ENCODE measurements at places on chromosomes 13 and 19.

- no peak for DNase-seq
- H3K4me3 ChIP-seq, result no peak overlapping the region
- H3K27ac ChIP-seq, result no peak overlapping the region
- peaks cover 4% of the 10 kb centered on the region for H3K36me3 ChIP-seq
- no peaks in the 10 kb centered on the region for H3K4me1 ChIP-seq
- no peaks in the 10 kb centered on the region for H3K27me3 ChIP-seq
Observed at GRCh38 chr19:18657590-18658365, 20.9 kb downstream of the KLHL26 start.

GRCh38 chr13:98563071-98563470, 13.8 kb downstream of the STK24 start:
- no peak for DNase-seq
- peak overlapping the region; percentile 77 for H3K27ac ChIP-seq
- peaks cover 72% of the 10 kb centered on the region for H3K4me1 ChIP-seq
- peak overlapping the region; percentile 63 for H3K4me3 ChIP-seq
- H3K27me3 ChIP-seq, result no peaks in the 10 kb centered on the region
- no peaks in the 10 kb centered on the region for H3K36me3 ChIP-seq

DNA sequence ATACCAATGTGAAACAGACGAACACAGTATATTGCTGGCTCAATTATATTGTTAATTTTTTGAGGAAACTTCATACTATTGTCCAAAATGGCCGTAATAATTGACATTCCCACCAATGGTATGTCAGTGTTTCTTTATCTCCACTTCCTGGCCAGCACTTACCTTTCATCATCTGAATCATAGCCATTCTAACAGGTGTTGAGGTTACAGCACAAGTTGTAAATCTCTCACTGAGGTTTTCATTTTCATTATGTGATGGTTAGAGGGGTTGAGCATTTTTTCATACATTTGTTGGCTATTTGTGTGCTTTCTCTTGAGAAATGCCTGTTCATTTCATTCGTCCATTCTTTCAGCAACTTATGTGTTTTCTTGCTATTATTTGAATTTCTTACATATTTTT, 824.0 kb downstream of the UQCRFS1 start:
- DNase-seq, result no peak
- no peak overlapping the region for H3K4me3 ChIP-seq
- no peaks in the 10 kb centered on the region for H3K4me1 ChIP-seq
- no peak overlapping the region for H3K27ac ChIP-seq
- H3K27me3 ChIP-seq, result no peaks in the 10 kb centered on the region

DNA sequence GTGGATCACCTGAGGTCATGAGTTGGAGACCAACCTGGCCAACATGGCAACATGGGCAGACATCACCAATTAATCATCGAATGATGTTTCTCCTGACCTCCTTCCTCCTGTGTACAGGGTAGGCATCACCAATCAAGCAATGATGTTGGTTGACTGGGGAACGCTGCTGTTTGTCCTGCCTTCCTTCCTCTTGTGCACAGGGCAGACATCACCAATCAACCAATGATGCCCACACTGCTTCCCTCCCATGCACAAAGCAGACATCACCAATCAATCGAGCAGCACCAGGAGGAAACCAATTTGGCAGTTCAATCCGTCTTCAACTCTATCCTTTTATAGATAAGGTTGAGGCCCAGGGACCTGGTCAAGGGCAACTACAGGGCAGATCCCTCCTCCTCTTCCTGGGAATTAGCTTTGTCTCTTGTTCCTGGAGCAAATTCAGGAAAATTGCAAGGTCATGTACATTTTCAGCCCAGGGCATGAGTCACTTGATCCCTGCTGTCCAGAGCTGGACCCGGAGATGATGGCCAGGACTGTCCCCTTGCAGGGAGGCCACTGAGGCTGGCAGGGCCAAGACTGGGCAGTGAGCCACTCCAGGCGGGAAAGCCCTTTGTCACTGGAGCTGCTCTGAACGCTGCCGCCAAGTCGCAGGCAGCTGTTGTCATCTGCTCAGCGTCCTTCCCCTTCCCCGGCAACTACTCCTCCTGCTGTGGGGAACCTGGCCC, 5.3 kb upstream of the CSNK1G2 start:
- no peaks in the 10 kb centered on the region for H3K36me3 ChIP-seq
- H3K4me1 ChIP-seq, result peaks cover 12% of the 10 kb centered on the region
- H3K4me3 ChIP-seq, result no peak overlapping the region

DNA sequence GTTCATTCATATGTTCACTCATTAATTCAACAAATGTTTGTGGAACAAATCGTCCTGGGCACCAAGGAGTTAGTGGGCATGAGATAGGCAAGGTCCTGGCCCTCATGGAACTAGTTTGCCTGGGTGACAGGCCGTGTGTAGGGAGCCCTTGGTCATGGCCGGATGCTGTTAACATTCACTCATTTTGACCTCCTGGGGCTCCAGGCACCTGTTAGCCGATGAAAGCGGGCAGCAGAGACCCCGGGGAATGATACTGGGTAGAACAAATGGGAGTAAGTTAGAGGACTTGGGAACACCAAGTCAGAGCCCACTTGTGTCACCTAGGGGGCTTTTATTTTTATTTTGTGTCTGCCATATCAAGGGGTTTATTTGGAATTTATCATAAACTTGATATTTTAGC, 6.6 kb downstream of the MED25 start:
- DNase-seq, result no peak
- no peaks in the 10 kb centered on the region for H3K27me3 ChIP-seq
- H3K27ac ChIP-seq, result no peak overlapping the region
- no peaks in the 10 kb centered on the region for H3K4me1 ChIP-seq
- no peak overlapping the region for H3K4me3 ChIP-seq

GRCh38 chr13:101264931-101265330, 151.4 kb downstream of the NALCN start:
- H3K4me1 ChIP-seq, result no peaks in the 10 kb centered on the region
- no peaks in the 10 kb centered on the region for H3K36me3 ChIP-seq
- no peaks in the 10 kb centered on the region for H3K27me3 ChIP-seq
- DNase-seq, result no peak

All from effector memory CD4-positive, alpha-beta T cell (primary cell).